Right renal cortex interstitium (tissue), 3 donors: ENCODE measurements at places on chromosomes 2 and 18.

DNA sequence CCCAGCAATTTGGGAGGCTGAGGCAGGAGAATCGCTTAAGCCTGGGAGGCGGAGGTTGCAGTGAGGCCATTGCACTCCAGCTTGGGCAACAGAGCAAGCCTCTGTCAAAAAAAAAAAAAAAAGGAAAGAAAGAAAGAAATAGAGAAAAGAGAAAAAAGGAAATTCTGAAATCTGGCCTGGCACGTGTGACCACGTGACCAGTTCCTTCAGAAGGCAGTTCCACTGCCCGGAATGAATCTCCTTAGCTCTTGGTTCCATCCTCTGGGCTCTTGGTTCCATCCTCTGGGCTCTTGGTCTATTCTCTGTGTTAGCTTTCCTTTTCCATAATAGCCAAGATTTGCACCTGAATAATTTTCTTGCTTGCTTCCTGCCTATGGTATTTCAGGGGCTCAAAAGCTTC is 5.3 kb upstream of the POMC start:
- DNase-seq: no peak

DNA sequence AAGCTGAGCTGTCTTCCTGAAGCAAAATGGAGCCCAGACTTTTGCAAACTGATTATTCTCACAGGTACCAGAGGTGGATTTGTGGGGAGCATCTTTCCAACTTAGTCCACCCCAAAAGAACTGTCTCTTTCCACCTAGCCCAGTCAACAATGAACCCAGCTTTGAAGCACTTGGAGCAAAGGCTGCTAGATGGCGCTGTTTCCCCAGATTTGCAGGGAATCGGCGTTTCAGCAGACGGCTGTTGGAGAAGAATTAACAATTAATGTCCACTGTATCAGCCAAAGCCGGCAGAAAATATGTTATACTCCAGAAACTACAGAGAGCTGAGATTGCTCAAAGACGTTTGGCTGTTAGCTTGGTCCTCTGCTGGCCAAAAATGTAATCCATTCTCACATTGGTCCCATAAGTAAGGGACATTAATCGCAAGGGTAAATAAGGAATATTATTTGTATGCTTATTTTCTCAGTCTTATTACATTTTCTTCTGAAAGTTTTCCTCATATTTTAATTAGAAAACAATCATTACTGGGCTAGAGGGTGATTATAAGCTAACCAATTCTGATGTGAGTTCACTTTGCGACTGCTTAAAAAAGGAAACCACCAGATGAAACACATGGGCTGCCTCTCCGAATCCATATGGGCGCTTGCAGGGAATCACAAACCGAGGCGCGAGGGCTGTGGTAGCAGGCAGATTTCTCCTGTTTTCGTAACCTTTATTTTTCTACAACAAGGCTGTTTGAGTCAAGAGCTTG is 423.8 kb upstream of the MEX3C start:
- DNase-seq: peak; percentile 59

DNA sequence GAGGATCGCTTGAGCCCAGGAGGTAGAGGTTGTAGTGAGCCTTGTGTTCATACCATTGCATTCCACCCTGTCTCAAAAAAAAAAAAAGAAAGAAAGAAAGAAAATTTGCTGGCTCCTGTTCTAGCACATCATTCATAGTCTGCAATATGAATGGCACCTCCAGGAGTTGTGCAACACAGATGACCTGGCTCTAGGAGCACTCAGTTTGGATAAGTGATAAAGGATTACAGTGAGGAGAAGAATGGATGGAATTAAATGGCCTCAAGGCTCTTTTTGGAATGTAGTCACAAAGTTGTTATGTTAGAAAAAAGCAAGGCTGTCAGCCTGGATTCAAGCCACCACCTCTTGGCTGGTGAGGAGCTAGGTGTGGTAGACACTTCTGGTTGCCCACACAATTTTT is 21.5 kb upstream of the SPRED2 start:
- DNase-seq: no peak

- DNase-seq: no peak
Measured at GRCh38 chr2:65491381-65491905, 59.0 kb upstream of the SPRED2 start.

DNA sequence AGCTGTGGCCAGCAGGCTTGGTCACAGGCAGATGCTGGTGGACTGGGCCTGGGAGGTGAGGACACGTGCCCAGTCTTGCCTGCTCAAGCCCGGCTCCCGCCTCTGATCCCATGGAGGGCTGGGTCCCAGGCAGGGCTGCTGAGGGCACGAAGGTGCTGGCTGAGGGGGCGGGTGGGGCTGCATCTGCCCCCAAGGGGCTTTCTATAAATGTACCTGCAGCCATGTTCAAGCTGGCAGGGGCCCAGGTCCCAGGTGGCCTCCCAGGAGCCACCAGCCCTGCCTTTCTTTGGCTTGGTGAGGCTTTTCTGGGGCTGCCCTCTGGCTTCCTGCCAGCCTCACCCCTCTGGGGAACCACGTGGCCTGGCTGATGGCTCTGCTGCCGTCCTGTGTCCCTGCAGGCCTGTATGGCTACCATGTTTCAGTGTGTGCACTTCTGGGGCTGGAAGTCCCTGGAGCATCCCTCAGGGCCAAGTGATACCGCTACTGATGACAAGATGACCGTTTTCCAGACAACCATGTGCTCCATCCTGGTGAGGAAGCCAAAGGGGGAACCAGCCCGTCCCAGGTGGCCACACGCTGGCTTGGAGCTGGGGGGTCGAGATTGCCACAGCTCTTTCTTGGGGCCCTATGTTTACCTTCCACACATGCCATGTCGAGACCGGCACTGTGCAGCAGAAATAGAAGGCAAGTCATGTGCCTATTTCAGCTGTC is 23.2 kb downstream of the HJURP start:
- no peak for DNase-seq

DNA sequence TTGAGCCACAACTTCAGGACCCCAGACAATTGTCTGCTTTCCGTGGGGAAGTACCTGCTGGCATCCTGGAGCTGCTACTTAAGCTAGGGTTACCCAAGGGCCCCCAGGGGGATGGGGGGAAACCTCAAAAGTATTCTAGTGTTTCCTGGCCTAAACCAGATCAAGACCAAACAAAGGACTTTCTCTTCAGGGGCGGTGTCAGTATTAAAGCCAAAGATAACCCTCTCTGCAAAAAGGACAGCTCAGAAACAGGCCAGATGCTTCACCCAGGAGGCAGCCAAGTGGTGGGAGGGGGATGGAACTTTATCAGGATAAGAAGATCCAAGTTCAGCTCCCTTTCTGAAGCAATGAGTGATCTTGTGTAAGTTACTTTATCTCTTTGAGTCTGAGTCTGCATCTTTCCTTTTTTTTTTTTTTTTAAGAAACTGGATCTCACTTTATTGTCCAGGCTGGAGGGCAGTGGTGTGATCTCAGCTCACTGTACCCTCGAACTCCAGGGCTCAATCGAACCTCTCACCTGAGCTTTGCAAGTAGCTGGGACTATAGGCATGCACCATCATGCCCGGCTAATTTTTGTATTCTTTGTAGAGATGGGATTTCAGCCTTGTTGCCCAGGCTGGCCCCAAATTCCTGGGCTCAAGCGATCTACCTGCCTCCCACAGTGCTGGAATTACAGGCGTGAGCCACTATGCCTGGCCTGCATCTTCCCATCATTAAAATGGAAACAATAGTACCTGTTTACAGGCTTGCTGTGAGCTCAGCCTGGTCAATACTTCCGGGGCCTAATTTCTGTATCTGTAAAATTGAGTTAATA is 151.8 kb upstream of the PTPRM start:
- DNase-seq: no peak

GRCh38 chr18:79552140-79552631 is 127.4 kb upstream of the CTDP1 start:
- no peak for DNase-seq

DNA sequence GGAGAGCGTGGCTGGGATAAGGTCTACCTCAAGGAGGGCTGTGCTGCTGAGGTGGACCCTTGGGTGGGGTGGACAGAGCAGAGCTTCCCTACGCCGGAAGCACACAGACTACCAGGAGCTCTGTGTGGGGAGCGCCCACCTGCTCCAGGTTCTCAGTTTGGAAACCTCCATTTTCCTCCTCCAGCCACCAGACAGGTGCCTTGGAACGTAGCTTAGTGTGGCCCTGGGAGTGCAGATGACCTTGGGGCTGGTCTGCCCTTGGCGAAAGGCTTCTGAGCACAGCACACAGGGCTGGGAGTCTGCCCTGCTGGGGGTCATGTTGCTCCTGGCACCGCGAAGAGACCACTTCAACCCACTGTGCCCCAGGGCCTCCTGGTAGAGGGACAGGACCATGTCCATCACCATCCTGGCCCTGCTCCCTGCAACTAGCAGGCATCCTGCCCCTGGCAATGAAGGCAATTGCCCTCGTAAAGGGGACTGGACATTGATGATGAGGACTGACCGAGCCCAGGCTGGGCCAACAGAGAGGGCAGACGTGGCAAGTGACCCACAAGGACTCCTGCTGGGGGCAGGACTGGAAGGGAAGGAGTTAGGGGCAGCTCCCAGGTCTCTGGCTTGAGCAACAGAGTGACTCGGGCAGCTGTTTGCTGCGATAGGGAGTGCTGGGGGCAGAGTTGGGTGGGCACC is 214.7 kb downstream of the CYP26B1 start:
- no peak for DNase-seq
